ENCODE measurements at places on chromosomes 4 and X.

DNA sequence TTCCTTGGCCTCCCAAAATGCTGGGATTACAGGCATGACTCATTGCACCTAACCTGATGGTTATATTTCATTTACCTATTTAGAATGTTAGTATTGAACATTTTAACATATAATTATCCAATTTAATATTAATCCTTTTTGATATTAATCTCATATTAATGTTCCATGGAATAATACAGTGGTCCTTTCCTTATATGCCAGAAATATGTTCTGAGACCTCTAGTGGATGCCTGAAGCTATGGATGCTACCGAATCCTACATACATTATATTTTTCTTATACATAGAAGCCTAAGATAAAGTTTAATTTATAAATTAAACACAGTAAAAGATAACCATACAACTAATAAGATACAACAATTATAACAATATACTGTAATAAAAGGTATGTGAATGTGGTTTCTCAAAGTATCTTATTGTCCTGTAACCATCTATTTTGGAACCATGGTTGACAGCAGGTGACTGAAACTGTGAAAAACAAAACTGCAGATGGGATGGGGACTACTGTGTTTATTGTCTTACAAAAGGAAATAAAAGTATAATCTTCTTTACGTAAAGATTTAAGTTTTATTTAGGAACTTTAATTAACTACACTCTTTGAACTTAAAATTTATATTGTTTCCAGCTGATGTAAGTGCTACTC lies 431.4 kb downstream of the GRID2 start:
- no peak for DNase-seq

- no peak for DNase-seq
Observed at GRCh38 chrX:74160816-74161215, 143.2 kb upstream of the ZCCHC13 start.

GRCh38 chr4:86452422-86452891 lies 92.6 kb upstream of the MAPK10 start:
- DNase-seq, result no peak

GRCh38 chr4:77800483-77801259 lies 18.5 kb downstream of the CNOT6L start:
- DNase-seq, result no peak

DNA sequence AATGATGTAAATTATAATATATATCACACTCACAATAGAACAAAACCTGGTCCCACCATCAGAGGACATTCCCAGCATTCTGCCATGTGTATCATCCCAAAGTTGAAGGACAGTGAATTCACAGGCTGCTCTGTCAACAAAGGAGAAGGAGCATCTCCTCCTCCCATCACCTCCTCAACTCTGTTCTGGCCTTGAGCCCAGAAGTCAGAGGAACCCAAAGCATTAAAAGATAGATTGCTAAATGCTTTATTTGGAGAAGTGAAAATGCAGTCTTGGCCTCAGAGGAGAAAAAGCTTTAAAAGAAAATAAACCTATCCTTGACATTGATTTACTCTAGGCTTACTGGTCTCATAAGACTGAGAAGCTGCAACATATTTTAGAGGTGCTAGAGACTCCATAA lies 268.8 kb upstream of the RASGEF1B start:
- no peak for DNase-seq

- no peak for DNase-seq
Observed at GRCh38 chr4:112125416-112125815, 19.8 kb upstream of the FAM241A start.

DNA sequence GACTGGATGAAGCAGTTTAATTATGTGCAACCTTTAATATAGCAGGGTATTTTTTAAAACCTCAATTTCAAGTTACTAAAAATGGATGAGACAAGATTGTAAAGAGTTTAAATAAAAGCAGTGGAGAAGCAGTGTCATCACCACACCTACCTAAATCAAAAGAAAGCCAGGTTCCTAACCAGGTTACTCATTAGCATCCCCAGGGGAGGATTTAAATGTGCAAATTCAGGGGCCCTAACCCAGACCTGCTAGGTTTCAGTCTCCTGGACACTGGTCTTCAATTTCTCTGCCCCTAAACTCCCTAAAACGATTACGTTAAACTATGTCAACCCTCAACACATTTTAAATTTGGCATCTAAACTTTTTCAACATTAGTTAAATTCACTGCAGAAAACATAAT lies 116.9 kb upstream of the KLF3 start:
- DNase-seq, result no peak

GRCh38 chrX:43553257-43553656 lies 102.8 kb upstream of the MAOA start:
- DNase-seq, result no peak

- DNase-seq, result no peak
Observed at GRCh38 chrX:154719132-154719675, 31.7 kb downstream of the GAB3 start.

DNA sequence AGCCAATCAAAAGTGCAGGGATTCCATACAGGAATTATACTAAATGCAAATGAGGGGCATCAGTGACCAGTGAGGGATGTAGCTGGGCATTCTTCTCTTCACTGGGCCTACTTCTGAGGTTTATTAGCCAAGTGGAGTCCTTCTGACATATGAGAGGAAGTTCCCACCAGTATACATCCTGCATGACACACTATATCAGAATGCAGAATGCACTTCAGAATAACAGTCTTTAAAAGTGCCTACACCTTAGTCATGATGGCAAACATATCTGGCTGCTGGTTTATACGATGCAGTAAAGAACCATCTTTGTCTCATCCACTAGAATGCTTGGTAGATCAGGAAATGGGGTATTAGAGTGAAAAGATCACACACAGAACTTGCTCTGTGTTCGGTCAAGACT lies 180.3 kb upstream of the PPARGC1A start:
- DNase-seq, result peak; percentile 15

DNA sequence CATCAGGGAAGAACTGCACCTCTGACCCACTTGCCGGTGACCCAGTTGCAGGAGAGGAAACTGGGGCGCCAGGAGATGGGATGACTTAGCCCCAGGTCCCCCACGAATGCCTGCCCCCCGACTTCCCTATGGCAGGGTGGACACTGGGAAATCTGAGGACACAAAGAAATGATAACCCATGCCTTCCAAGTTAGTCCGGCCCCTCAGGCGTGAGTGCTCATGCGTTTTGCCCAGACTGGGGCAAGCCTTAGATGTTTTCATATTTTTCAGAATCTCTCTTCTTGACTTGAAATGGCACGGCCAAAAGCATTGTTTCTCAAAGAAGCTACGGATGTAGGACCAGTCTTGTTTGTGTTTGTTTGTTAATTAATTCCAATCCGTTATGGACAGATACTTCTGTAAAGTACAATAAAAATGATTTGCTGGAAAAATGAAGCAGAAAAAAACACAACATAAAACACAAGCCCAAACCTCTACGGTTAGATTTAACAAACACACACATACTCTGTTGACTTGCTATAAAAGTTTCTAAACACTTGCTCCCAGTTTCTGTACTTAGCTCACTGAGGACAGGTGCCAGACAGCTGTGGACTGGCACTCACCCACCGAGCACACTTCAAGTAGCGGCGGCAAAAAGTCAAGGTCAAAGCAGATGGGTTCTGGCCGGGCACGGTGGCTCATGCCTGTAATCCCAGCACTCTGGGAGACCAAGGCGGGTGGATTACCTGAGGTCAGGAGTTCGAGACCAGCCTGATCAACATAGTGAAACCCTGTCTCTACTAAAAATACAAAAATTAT lies 341.5 kb downstream of the BCOR start:
- no peak for DNase-seq

DNA sequence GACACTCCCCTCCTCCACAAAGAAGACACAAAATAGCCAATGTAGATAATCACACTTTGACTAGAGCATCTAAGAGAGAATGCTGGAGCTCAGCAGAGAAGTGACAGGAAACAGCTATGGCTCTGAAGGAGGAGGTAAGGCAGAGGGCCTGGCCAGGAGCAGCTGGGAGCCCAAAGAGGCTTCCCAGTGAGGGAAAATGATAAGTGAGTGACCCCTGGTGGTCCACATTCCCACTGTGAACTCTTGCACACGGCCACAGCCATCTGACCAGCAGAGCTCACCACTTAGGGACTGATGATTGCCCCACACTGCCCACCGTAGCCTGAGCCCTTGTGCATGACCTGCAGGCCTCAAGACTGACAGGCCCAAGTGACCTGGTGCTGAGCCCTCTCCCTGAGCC lies 162.7 kb upstream of the GALNTL6 start:
- DNase-seq, result no peak

DNA sequence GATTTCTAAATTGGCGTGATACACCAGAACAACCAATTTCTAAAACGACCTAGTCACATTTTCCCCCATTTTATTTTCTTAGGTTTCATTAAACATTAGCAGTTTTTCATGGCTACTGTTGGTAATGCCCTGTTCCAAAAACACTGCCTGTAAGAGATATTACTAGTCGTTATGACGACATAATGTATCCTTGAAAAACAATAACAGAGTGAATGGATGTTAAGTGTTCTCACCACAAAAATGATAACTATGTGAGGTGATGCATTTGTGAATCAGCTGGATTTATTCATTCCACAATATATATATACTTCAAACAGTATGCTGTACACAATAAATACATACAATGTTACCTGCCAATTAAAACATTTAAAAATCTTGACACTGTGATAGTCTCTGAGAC lies 1147.6 kb upstream of the PCDH10 start:
- DNase-seq, result no peak

GRCh38 chr4:122819708-122820449 lies 6.8 kb upstream of the FGF2 start:
- DNase-seq, result no peak

DNA sequence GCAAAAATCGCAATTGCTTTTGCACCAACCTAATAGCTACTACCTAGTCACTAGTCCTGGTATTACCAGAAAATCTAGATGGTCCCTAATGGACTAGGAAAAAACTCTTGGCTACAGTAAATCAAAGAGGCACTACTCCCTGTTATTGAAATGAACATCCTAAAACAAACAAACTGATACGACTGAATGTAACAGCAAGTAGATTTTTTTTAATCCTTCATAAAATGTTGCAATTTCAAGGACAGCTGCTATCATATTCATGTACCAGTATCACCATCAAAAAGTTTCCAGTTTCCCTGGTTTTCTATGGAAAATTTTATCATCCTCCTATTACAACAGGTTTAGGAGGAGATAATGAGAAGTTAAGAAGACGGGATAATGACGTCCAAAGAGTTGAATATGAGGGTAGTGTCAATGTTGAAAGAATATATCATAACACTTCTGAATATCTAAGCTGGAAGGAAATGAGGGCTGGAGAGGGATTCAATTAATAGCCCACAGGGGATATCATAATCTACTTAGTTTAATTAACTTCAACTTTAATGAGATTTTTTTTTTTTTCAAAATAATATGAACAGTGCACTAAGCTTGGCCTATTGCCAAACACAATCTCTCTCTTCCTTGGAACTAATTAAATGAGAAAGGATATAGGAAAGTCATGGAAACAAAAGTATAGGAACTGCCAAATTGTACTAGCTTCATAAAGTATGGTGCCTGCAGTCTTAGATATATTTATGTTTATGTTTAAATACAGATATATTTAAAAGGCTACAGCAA lies 94.8 kb upstream of the SMIM10 start:
- DNase-seq, result no peak

DNA sequence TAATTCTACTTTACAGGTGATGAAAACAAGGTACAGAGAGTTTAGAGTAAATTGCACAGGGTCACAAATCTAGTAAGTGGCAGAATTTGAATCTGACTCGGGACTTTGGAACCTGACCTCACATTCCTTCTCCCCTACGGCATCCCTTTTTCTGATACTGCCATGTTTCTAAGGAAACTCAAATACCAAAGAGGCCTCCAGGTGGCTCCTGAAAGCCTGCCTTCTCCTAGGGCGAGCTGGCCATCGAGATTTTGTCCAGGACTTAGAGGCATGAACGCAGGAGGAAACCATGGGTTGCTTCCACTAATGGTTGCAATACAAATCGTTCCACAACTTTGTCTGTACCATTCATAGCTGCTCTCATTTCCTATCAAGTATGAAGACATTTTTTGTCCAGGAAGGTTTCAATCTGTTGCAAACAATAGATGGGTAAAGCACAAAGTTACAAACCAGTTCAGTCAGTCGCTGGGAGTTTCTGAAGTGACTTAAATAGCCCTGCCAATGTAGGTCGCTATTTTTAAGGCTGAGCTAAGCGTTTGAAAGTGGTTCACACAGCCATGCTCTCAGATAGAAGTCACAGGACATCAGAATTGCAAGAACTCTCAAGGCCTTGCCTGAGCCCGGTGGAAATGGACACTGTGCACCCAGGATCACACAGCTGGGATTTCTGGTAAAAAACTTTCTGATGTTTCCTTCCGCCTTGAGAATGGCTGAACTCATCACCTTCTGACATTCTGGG lies 296.6 kb upstream of the PRPS2 start:
- DNase-seq, result no peak

DNA sequence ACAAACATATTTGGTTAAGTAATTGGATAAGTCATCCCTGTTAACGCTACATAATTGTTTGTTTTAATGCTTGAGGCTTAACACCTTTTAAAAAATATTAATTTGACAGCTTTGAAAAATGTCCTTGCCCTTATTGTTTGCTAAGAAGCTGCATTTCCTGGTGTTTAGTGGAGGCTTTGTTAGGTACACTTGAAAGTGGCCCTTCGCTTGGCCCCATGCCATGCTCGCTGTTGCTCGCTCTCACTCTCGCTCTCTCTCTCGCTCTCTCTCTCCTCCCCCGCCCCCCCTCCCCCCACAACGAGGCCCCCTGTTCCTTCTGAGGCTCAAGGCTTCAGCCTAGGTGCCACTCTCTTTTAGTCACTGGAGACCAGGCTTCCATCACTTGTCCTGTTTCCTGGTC lies 139.6 kb downstream of the DCLK2 start:
- DNase-seq, result no peak

- DNase-seq, result peak; percentile 18
Observed at GRCh38 chr4:77699731-77700210, 94.2 kb downstream of the CXCL13 start.

DNA sequence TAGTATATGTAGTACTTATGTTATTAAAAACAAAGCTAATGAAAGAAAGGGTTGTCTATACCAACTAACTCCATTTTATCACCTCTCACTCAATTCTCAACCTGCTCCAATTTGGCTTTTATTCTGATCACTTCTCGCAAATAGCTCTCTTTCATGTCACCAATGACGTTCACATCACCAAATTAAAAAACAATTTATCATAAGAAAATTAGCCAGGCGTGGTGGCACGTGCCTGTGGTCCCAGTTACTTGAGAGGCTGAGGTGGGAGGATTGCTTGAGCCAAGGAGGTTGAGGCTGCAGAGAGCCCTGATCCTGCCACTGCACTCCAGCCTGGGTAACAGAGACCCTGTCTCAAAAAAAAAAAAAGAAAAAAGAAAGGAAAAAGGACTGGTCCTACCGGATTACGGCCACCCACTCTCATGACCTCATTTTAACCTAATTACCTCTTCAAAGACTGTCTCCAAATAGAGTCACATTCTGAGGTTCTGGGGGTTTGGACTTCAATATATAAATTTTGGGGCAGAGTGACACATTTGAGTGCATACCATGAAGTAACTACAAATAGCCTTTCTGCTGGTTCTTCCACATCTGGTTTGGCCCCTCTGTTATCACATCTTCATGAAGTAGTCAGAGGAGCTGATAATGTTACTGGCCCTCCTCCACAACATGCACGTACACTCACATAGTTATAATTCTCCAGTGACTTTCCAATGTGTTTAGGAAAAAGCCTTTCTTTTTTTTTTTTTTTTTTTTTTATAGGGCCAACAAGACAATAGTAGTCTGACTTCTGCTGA lies 15.8 kb upstream of the RBMX start:
- DNase-seq, result no peak

Measured in T1000 (cell line).